ENCODE measurements at places on chromosomes 1 and 21.
A peak's percentile ranks its signal among the peaks of the same experiment; 100 is the strongest.

- no peak for DNase-seq
Observed at GRCh38 chr1:24619376-24619775, 23.7 kb upstream of the SRRM1 start.

GRCh38 chr1:44050261-44050660 lies 19.0 kb upstream of the SLC6A9 start:
- no peak for DNase-seq

DNA sequence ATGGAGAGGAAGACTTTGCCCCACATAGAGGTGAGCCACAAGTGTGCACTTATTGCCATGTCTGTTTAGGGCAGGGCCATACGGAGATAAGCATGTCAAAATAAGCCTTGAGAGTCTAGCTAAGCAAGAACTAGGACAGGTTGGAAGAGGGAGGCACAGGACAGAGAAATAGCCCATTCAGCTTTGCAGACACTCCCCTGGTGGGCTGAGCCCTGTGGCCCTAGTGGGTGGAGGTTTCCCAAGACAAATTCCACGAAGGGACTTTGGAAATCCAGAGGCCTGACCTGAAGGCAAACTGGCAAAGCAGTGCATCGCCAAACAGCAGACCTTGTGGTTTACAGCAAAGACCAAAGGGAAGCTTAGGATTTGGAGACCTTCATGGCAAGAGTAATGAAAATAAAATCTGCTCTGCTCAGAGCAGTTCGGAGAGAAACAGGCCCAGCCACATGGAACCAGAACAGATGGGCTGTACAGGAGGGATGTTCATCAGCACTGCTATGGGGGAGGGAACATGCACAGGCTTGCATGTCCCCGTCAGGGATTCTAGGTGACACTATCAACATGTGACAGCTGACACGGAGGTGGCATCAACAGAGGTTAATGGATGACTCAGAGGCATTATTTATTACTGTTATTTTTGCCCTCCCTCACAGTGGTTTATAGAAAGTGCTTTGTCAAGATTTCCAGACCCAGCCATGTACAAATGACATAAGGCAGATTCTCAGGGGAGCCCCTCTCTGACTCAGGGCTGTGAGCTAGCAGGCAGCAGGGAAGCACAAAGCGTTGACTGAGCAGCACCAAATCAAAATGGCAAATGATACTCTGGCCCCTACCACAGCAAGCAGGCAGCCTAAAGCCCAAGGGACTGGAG lies 90.1 kb upstream of the IRF2BP2 start:
- DNase-seq = no peak

- no peak for DNase-seq
Observed at GRCh38 chr1:215357901-215358300, 209.2 kb upstream of the KCTD3 start.

DNA sequence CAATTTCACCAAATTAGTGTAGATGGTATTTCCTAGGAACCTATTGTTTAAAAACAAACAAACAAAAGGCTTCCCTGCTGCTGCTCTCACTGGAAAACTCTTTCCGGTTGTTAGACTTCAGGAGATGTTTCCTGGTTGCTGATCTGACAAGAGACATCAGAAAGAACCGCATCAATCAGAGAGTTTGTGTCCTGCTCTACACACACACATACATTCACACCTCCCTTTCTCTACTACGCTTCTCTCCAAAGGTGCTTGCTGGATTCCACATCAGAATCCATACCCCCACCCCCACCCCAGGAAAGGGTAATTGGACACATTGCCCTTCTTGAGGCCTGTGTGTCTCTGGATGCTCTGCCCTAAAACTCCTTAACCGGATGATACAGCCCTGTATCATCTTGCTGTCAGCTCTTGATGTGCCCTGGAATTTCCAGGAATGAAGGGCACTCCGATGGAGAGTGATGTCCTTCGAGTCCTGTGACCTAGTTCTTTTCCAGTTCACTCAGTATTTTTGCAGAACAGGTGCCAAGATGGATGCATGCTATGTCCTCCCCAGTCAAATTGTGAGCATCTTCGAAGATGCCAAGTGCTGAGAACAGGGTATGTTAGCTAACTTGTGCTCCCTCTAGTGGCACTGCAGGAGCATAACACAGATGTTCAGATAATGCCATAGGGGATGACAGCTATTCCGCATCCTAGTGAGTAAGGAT lies 113.7 kb upstream of the SLC35F3 start:
- DNase-seq = no peak

DNA sequence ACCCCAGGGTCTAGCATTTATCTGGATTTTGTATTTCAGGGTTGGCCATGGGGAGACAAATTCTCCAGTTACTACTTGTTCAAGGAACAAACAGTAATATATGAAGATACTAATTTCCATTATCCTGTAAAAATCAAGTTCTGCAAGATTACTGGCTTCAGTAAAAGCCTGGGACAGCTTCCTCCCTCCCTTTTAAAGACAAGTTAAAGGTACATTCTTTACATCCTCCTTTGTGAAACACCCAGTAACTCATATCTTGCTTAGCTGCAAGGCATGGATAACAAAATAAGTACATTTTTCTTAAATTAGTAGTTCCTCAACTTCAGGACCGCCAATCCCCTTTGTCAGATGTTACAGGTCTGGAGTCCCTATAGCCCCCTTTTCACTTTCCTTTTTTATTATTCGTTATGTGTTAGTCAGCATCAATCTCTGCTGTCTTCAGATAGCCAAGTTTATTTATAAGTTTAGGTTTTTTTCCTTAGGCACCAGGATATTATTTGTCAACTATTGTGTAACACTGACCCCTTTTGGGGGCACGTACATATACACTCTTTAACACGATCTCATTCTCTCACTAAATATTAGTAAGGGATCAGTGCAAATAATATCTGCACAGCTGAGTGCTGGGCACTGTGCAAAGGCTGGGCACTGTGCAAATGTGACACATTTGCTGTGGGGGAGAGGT lies 9.8 kb downstream of the ERRFI1 start:
- DNase-seq = no peak

DNA sequence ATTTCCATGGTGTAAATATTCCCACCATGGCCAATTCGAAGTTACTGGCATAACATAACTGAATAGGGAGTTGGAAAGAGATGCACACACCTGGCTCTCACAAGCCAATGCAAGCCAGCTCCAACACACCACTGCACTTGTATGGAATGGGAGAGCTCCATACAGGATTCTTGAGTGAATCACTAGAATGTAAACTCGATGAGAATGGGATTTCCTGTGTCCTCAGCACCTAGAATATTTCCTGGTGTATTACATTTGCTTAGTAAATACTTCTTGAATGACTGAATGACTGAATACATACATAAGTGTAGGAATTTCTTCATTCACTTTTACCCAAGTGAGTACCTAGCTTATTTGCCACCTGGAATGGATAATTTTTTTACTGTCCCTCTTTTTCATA lies 16.2 kb upstream of the PPIE start:
- no peak for DNase-seq

- no peak for DNase-seq
Observed at GRCh38 chr21:25938658-25939395, 204.1 kb downstream of the GABPA start.

DNA sequence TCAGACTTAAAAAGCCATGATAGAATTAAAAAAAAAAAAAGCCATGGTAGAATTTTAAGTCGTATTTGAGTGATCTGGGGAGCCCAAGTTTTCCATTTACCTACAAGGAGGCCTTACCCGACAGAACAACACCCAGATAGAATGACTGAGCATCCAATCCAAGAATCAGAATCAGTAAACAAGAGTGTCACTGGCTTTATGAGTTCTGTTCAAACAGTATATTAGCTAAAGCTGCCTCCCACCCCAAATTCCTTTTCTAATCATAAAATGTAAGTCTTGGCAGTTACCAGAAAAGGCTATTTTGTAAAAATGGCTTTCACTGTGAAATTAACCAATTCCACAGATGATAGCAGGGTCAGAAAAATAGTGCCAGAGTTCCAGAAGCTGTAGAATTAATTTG lies 1.2 kb downstream of the GTF2B start:
- DNase-seq = no peak

DNA sequence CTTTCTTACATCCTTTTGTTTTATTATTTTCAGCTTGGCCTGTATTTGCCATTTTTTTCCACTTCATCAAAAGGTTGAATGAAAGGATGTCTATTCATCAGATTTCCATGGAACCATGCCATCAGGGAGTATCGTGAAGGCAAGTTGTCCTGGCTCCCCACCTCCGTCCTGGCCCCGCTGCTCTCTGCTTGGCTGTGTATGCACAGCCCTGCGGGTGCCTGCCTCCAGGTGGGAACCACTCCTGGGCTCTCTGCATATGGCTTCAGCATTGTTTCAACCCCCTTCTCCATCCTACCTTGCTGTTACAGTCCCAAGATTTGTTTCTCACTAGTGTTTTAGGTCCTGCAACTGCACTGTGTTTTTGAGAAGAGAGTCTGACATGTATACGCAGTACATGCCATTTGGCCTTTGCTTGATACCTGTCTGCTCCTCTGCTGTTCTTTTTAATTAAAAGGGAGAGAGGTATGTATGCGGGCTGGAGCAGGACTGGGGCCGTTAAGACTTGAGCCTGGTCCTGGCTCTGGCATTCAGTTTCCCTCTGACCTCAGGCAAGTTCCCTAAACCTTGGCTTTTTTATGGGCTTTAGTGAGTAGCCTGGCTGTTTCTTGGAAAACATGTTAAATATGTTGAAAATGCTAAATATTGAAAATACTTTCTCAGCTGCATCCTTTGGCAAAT lies 69.9 kb upstream of the GCLM start:
- DNase-seq = no peak

DNA sequence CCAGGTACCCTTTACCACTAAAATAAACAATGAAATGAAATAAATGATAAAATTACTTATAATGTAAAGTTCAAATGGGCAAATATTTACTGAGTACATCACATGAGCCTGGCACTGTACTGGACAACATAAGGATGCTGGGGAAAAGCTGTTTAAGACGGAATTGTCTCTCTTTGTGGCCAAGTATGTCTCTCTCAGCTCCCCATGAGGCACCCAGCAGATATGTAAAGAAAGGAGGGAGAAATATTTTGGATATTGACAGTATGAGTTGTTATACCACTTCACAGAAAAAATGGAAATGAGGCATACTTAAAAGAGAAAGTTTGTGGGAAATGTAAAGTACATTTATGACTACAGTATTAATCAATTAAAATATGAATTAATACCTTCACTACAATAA lies 1.0 kb upstream of the TNFSF4 start:
- DNase-seq = no peak

DNA sequence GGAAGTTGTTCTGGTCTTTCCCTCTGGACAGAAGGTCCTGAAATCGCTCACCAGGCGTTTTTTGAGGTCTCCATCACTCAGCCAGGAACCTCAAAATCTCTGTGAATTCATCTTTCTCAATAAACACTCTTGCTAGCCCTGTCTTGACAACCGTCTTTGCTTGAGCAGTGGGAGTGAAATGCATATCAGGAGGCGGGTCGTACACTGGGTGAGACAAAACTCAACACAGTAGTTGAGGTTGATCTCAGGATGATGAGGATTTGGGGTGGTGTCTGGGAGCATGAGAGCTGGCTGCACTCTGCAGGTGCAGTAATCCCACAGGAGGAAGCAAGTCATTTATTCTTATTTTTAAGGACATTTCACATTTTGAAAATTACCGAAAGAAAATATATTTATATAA lies 1.9 kb downstream of the GPR25 start:
- no peak for DNase-seq

GRCh38 chr1:206555473-206555935 lies 48.2 kb downstream of the RASSF5 start:
- no peak for DNase-seq

DNA sequence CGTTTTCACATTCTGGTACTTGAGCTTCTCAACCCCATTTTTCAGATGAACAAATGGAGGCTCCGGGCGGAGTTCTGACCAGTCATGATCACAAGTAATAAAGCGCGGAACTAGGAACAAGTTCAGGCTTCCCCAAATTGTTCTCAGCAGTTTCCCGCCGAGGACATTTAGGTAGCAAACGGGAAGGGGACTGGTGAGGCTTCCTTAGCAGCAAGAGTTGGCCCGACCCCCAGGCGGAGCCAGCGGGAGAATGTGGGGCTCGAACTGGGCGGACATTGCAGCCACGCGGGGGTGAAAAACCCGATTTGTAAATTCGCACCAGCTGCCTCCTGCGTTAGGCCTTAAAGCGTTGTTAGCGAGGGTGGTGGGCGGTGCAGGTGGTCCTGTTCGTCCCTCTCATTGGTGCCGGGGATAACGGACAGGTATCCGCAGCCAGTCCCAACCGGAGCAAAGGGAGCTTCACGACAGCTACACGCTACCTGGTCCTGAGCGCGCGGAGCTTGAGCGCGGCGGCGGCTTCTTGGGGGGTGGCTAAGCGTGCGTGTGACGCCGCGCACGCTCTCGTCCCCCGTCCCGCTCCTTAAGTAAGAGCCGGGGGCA lies 15.3 kb downstream of the SEMA6C start:
- DNase-seq = peak; percentile 61
